ENCODE measurements at places on chromosomes 2 and 18.

DNA sequence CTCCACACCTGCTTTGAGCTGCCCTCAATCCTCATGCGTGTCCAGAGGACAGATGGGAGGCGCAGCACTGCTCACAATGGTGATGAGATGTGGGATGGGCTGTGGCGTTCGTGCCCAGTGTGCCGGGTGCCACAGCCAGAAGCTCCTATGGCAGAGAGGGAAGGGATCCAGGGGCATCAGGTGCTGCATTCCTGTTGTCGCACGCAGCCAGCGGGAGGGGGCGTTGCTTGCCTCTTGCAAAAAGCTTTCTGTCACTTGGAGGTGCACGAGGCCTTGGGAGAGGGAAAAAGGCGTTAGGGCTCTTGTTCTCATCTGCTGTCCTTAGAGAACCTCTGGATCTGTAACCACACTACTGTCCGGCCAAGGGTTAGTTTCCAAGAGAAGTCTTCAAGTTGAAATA lies 29.2 kb upstream of the ALLC start:
- no peak for DNase-seq

DNA sequence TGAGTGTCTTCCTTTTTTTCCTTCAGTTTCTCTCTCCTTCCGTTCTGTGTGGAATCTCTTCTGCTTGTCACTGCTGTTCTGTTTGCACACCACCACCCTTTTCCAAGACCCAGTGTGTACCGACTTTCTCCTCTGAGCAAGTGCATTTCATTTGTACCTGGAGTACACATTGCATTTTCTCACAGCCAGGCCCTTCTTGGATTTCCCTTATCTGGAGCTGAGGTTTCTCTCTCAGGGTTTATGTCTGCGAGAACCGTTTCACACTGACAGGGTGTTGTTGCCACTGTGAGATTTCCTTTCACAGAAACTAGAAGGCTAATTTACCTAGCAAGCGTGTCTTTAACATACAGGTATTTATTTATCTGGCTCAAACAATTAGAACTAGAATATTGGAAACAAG lies 26.2 kb downstream of the NCOA1 start:
- DNase-seq: no peak

DNA sequence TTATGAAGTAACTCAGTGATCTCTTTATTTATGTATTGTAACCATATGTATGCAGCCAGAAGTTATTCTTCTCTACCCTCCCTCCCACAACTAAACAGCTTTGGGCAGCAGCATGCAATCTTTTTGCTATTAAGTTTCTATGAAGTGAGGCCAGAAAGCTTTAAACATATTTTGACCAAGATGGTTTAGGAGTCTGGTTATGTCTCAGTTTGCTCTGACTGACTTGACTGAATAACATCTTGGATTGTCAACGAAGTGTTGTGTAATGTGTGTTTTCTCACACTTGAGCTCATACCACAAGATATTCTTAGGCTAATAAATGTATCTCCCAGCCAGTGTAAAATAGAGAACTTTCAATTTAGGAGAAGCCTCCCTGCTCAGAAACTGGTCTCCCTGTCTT lies 104.3 kb downstream of the TTC27 start:
- DNase-seq: no peak

- DNase-seq: no peak
Observed at GRCh38 chr2:138081225-138082073, 117.2 kb downstream of the HNMT start.

GRCh38 chr2:101200676-101201075 lies 49.5 kb upstream of the TBC1D8 start:
- no peak for DNase-seq
